Uterus (tissue), 4 donors: ENCODE measurements at places on chromosomes 12 and 14. TPM values are rescaled to one million over a fixed set of nuclear protein-coding genes. Genes with fewer than 3 reads are reported as not detected.

TAS2R10 gene
- total RNA-seq = not detected

WASHC3 gene
- total RNA-seq = 36.5 TPM

RHEBL1 gene
- total RNA-seq = 0.37 TPM

KRT82 gene
- not detected for total RNA-seq

DNAH10 gene
- under 0.01 TPM for total RNA-seq
